ENCODE measurements at places on chromosomes 5 and 9.

- DNase-seq, result no peak
Observed at GRCh38 chr9:126915846-126916543, 1.4 kb downstream of the RALGPS1 start.

GRCh38 chr9:33182519-33182918, 15.4 kb upstream of the B4GALT1 start:
- DNase-seq, result no peak

DNA sequence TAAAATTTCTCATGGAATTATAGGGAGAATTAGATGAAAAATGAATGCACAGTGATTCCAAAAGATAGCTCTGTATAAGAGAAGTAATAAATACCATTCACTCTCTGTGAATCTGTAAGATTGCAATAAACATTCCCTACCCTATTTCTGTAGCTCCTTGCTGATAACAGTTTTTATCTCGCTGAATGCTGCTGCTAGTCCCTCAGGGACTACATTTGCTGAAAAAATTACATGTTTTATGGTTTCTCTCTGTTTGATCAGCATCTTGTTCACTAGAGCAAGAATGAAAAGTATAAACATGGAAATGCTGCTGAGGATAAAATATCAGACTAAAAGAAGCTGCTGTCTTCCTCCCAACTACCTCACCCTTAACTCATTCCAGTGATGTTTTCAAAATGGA, 44.3 kb upstream of the TYRP1 start:
- DNase-seq, result no peak

GRCh38 chr5:59109383-59109782, 526.5 kb downstream of the RAB3C start:
- DNase-seq, result no peak

GRCh38 chr5:120872297-120872696, 408.2 kb downstream of the PRR16 start:
- no peak for DNase-seq

- DNase-seq, result no peak
Observed at GRCh38 chr5:1781726-1782384, 17.8 kb downstream of the MRPL36 start.

DNA sequence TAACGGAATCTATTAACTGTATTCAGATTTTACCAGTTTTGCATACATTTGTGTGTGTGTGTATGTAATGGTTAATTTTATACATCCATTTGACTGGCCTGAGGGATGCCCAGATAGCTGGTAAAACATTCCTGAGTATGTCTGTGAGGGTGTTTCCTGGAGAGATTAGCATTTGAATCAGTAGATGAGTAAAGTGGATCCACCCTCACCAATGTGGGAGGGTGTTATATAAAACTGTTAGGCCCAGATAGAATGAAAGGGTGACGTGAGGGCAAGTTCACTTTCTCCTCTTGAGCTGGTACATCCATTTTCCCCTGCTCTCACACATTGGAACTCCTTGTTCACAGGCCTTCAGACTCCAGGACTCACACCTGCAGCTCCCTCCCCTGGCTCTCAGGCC, 88.7 kb downstream of the EMB start:
- no peak for DNase-seq

- DNase-seq, result no peak
Observed at GRCh38 chr5:74402553-74402952, 238.0 kb downstream of the ENC1 start.

GRCh38 chr5:55750063-55750462, 12.2 kb downstream of the DDX4 start:
- DNase-seq, result no peak

DNA sequence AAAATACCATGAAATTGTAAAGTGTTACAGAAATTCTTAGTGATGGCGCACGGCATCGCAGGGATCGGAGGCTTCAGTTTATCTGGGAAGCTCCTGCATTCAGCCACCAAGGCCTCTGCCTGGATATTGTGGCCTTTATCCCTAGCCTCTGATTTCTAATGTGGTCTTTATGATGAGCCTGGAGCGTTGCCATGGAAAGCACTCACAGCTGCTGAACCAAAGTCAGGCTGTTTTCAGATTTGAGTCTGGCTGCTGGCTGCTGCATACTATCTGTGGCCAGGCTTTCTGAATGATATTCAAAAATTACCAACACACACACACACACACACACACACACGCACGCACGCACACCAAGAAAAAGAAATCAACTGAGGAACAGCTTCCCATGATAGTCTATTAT, 101.1 kb upstream of the ZNF366 start:
- peak; percentile 37 for DNase-seq

DNA sequence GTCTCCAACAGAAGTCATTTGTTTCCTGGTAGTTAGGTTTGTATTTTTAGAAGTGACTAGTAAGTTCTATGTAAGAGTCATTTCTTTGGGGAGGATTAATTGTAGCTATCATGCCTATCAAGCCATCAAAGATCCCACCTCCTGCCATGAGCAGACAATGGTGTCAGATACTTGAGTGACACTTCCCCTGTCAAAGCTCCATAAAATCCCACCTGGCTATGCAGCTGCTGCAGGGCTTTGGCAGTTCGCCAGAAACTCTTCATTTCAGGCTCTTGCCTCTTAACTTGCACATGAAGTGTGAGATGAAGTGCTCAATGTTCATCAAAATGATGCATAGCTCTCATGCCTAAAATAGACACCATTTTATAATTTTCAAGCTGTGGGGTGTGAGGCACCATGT, 312.1 kb downstream of the CDH12 start:
- DNase-seq, result no peak

- no peak for DNase-seq
Observed at GRCh38 chr9:73923796-73924195, 573.3 kb upstream of the RORB start.

GRCh38 chr5:148186248-148187003, 16.4 kb upstream of the SPINK6 start:
- DNase-seq, result no peak

DNA sequence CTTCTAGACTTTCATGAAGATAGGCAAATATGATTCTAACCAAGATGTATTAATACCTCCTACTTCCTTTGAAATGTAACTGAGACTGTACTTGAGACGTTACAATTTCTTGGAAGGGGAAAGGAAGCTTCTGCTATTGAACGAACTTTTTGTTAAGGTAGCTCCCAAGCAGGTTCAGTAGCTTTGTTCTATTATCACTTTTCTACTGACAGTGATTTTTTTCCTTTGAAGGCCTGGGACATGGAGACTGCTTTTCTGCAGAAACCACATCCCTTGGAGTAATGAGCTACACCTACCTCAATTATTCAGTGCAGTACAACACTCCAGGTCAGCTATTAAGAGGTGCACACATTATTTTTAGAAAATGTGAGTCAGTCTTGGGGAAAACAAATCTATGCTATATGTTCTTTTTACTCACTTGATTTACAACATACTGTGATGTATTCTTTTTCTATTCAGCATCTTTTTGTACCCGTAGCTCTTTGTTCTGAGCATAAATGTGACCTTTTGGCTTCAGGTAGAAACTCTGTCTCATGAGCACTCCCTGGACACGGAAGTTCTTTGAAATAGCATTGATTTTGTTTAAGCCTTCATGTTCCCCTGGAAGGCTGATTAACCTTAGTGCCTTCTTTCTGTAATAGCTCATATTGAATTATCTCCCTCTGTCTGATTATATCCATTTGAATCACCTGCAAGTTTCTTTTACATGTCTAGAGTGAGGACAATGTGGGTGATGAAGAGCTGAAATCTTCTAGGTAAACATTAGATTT, 56.5 kb upstream of the CDKN2B start:
- no peak for DNase-seq

GRCh38 chr5:68187268-68188055, 28.1 kb upstream of the PIK3R1 start:
- no peak for DNase-seq

All from AG04450 (cell line).